ENCODE measurements at places on chromosomes 4 and X.
A peak's percentile ranks its signal among the peaks of the same experiment; 100 is the strongest.

GRCh38 chr4:180757927-180758326 is 1485.3 kb upstream of the TENM3 start:
- DNase-seq, result no peak

GRCh38 chr4:85028910-85029309 is 62.4 kb upstream of the WDFY3 start:
- no peak for DNase-seq

DNA sequence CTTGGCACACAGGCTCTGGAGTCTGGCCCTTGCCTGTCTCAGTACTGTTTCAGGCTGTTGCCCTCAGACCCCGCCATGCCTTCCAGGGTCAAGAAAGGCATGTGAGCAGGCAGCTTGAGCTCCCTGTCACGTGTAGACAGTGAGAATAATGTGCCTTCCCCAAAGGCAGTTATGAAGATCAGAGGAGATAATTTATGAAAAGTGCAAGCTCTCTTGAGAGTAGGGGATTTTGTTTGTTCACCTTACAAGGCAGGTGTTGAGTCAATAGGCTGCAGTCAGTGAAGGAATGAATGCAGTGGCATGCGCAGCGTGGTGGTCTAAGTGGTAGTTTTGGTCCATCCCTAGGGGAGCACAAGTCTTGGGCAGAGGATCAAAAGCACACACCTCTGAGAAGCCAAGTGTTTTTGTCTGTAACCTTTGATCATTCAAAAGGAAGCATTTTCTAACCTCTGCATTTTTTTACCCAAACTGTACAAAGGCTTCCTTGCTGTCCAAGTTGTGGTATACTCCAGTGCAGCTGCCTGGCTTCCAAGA is 14.4 kb downstream of the HADH start:
- DNase-seq, result no peak

GRCh38 chr4:151013944-151014343 is 1.1 kb downstream of the LRBA start:
- DNase-seq, result no peak

- no peak for DNase-seq
These were observed 44.2 kb upstream of the SPRY1 start for GRCh38 chr4:123352240-123352945.

GRCh38 chr4:157838366-157838765 is 334.5 kb downstream of the GASK1B start:
- DNase-seq, result no peak

DNA sequence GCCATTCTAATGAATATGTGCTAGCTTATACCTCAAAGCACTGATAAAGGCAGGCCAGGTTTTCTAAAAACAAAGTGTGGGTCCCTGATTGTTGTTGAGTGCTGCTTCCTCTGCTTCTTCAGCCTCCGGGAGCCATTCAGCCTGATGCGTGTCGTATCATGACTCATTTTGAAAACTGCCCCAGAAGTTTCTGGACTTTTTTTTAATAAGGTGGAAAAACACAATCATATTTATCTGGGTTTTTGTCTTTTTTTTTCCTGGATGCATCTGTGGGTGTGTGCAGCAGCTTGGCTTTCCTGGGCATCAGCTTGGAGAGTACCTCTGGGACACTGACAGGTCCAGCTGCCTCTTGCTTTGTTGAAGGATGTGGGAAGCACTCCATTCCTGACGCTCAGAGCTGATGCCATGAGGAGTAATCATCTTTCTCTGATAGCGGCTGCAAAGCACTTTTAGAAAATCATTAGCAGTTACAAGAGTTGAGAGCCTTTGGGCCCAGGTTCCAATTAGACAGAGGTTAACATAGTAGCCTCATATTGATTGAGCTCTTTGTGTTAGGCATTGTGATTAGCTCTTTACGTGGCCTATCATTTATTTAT is 66.9 kb downstream of the PARM1 start:
- DNase-seq, result no peak

DNA sequence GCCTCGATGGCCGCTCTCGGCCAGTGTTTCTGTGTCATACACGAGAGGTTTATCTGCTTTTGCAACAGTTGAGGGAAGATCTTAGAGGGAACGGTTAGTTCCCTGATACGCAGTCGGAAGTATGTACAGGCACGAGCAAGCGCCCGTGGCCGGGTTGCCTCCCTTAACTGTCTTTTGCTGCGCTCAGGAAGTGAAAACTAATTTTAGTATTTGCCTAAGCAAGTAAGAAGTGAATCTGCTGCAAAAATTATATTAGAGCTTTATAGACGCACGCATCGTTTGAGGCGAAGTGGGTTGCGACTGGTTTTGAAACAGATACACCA is 695 bp downstream of the MTM1 start:
- no peak for DNase-seq

GRCh38 chr4:94408549-94409374 is 43.0 kb upstream of the PDLIM5 start:
- DNase-seq, result no peak

DNA sequence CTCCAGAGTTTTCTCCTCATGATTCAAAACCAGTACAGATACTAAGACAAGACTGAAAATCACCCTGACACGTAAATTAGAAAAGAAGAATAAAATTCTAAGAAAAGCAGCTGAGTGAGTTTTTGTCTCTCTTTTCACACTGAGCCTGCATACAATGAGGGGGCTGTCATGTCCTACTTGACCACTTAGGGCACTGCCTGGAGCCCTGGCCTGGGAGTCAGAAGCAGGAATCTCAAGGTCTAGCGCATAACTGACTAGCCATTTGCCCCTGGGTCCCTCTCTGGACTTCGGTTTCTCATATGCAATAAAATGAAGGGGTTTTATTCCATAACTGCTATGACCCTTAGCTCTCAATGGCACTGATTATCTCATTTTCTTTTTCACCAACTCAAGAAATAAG is 36.7 kb upstream of the SLC25A4 start:
- no peak for DNase-seq

GRCh38 chrX:14616301-14616700 is 87.0 kb downstream of the GLRA2 start:
- no peak for DNase-seq

GRCh38 chrX:120302434-120302833 is 8.8 kb downstream of the TMEM255A start:
- no peak for DNase-seq

DNA sequence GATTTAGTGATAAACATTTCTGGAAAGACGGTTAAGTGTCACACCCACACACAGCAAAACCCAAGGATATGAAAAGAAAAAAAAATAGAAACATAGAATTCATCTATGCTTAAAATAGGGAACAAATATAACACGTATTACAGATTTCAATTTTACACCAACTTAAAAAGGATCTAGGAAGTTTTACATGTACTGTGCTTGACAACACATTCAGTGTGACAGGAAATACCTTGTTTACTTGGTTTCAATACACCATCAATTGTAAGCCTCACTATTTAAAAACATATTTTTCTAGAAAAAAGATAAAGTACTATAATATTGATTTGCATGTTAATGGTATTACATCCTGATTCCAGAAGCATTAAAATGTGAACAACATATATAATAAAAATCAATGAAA is 77.0 kb upstream of the SPRY1 start:
- no peak for DNase-seq

- no peak for DNase-seq
These were observed 31.0 kb downstream of the FRYL start for GRCh38 chr4:48748949-48749596.

GRCh38 chr4:41364876-41365275 is 108.1 kb downstream of the UCHL1 start:
- no peak for DNase-seq

DNA sequence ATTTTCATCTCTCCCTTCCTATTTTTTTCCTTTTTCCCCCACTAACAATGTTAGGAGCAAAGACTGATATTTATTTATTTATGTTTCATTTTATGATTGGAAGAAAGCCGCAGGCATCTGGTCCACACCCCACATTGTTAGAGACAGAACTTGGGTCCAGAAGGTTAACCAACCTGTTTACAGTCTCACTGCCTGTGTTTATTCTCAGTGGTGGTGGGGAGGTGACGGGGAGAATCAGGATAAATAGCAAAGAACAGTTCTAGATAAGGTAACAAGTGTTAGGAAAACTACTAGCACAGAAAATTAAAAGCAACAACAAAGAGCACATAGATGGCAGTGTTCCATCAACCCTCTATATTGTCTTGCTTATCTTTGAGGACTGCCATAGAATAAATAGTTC is 301.7 kb upstream of the DIPK2B start:
- no peak for DNase-seq

DNA sequence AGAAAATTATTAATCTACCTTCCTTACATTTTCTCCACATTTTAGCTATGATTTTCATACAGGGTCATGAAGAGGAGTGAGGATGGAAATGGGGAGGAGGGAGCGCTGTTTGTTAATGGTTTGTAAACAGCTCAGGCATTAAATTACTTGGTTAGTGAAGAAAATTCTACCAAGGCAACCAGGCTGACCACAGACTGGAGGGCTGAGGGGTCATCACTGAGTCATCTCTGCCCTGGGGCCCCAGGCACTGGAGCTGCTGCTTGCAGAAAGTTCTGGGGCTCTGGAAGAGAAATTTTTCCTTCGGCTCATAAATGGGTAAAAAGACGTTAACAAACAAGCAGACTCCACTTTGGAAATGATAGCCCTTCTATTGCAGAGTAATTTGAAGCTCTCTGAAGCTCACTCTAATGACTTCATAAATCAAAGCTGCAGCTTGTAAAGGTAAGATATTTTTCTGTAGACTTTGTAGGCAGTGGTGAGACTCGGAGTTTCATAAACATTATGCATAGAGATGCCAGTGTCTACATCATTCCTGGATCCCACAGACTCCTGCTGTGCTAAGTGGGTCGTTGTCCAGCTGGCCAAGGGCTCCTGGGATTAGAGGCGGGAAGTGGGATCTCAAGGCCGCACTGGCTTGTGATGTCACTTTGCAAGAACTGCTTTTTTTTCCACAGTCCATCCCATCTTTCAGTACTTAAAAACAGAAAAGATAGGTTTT is 159.6 kb downstream of the PTTG2 start:
- no peak for DNase-seq

DNA sequence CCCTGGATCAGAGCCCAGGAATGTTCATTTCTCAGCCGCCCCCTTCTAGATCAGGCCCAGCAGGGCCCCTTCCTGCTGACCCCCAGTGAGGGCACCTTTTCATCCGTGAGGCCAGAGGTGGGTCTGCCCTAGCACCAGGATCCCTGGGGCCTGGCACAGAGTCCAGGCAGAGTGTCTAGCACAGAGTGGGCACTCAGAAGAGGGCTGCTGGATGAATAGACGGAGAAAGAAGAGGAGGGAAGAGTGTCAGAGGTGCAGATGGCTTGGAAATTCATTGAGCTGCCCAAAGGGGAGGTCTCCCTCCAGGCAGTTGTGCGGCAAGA is 106.5 kb downstream of the CPZ start:
- no peak for DNase-seq

- peak; percentile 25 for DNase-seq
These were observed 93.2 kb upstream of the DIAPH2 start for GRCh38 chrX:96591421-96591820.

- DNase-seq, result no peak
These were observed 55.7 kb downstream of the LNX1 start for GRCh38 chr4:53535567-53535966.

GRCh38 chr4:94290245-94290644 is 52.4 kb downstream of the HPGDS start:
- DNase-seq, result no peak

- DNase-seq, result no peak
These were observed 2.0 kb downstream of the SETD7 start for GRCh38 chr4:139553751-139554641.

DNA sequence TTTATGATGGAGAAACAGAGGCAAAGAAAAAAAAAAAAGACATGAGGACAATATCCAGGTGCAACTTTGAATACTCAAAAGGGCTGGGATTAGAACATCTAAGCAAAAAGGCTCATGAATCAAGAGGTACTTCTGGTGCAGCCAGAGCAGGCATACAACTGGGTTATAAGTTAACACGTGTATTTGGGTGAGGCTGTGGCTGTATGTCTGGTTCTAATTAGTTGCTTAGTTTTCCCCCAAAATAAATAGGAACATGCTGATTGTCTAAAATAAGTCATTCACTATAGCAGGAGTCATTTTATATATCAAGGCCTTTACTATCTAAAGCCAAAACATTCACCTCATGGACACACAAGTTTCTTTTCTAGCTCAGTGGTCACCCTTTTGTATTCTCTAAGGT is 20.2 kb downstream of the NHS start:
- DNase-seq, result no peak

GRCh38 chr4:54308110-54308509 is 79.0 kb downstream of the PDGFRA start:
- DNase-seq, result no peak

GRCh38 chr4:143359644-143360193 is 23.0 kb downstream of the GAB1 start:
- DNase-seq, result no peak

- DNase-seq, result no peak
These were observed 219.9 kb downstream of the SHOX start for GRCh38 chrX:850471-850916.

- DNase-seq, result no peak
These were observed 311.3 kb upstream of the HS3ST1 start for GRCh38 chr4:11739992-11740391.

DNA sequence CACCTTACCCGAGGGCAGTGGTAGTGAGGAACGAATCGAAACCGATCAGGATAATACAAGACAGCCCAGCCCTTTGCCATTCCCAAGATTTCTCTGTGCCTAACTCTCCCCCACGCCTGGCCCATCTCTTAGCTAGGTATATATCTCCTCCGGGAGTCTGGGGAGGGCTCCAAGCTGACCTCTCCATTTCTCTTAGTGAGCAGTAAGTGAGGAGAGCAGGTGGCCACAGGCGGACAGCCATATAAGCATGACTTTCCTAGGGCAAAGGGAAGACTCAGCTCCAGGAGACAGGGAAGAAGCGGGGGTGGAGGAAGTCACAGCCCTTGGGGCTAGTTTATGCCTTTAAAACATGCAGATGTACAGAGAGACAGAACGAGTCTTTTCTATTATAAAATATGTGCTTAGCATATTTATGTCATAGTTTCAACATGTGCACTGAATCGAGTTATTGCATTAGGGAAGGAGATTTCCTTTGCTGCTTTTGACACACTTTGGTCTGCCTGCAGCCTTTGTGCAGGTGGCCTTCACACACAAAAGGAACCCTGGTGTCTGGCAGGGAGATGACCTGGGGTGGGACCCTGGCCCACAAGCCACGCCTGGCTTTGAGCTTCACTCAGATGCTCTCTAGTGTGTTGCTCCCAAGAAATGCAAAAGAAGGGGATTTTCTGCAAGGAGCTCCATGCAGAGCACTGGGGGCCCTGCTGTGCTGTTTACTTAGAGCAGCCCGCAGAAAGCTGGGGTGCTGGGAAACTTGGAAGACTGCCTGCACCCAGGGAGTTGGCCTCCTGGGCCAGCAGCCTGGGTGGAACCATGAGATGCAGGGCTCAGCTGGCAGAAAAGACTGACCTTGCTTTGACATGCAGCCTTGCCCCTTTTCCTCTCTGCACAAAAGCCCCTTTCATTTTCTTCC is 613.3 kb downstream of the BCOR start:
- DNase-seq, result no peak

DNA sequence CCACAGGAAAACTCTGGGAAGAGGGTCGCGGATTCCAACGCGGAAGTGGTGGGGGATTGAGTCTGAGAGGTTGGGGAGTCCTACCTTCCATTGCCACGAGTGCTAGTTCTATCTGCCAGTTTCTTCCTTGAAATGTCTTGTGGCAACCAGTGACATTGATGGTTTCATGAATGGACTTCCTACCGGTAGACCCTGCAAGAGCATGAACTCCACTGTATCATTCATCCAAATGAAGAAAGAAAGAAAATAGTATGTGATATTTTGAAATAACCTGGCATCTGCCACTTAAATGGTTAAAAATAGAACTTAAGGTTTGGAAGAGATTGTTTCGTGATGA is 1.1 kb upstream of the SLC10A7 start:
- DNase-seq, result no peak

- DNase-seq, result no peak
These were observed 3.5 kb downstream of the FHDC1 start for GRCh38 chr4:152939621-152940020.

All from heart left ventricle (tissue), 16 donors.